ENCODE measurements at places on chromosomes 2 and 18.

GRCh38 chr2:175838979-175839378, 163.1 kb downstream of the LNPK start:
- DNase-seq, result no peak

DNA sequence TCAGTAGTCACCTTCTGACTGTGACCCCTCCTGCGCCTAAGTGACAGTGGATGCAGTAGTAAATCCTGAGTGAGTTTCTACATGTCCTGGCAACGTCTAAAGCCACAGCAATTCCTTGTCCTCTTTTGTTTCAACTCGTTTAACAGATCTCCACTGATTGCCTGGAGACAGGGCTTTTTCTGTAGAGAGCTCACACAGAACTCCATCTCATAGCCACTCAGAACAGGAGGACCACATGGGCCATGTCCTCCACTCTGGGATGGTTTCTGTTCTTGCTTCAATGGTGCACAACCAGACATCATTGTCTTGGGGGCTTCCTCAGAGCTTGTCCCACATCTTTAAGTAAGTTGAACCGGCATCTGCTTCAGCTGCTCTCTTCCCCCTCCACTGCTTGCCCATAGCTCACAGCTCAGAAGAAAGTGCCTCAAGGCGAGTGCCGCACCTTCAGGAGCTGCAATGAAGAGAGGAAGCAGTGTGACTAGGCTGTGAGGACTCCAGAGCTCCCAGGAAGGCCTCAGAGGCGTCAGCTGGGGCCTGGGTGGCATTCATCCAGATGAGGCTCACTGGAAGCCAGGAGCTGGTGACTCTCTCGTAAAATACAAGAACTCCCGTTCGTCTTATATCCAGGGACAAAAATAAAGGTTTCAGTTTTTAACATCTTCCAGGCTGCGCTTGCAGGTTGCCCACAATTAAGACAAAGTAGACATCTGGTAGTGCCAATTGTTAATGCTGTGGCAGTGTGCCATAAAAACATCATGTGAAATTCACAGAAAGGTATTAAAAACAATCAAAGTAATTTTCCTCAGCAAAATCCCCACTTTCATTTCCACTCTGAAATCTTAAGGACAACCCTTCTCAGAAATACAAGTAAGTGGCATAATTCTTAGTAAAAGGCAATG, 37.3 kb downstream of the ST3GAL5 start:
- no peak for DNase-seq

DNA sequence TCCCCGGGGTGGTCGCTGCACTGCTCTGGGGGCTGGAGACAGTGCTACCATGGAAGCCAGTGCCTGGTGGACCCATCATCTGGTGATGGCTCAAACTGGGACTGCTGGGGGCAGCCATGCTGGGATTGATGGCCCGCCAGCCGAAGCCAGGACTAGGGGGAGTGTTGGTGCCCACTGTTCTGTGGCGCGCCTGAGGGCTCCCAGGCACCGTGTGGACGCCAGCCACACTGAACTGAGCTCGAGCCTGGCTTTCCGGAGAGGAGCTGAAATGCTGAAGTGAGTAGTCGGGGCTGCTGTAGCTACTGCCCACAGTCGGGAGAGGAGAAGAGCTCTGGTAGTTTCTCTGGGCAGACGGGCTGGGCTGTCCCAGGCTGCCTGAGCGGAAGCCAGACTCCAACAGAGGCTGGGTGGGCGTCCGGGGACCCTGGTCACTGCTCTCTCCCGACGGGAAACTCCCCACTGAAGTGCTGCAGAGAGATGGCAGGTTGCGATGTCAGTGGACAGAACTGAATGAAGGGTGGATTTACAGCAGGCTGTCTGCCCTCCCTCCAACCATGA, 184.4 kb downstream of the TNS1 start:
- DNase-seq, result no peak

- no peak for DNase-seq
Observed at GRCh38 chr2:204885747-204886146, 340.5 kb downstream of the PARD3B start.

DNA sequence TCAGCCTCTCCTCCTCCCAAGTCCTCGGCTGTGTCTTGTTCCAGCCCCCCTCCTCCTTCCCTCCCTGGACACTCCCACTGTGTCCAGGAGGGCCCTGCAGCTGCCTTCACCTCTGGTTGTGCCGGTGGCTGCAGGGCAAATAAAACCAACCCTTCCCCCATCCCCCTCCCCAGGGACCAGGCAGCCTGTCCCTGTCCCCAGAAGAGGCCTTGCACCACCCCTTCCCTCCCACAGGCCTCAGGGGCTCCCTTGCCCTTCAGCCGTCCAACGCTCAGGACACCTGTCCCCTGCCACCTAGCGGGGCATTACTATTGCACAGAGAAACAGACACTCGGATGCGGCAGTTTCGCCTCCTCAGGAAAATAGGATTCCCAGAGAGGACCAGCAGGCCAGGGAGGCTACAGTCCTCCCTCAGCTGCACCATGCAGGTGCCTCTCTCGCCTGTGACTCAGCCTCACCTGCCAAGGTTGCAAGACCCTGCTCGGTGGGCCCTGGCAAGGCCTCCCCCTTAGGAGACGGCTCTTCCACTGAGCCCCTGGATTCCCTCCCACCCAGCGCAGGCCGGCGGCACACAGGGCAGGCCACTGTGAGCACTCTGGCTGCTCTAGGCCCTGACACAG, 5.5 kb upstream of the GPC1 start:
- no peak for DNase-seq

- no peak for DNase-seq
Observed at GRCh38 chr2:70126413-70126812, 39.1 kb downstream of the PCBP1 start.

GRCh38 chr2:65429786-65430602, 2.4 kb downstream of the SPRED2 start:
- DNase-seq, result no peak

GRCh38 chr2:75173740-75174139, 25.6 kb downstream of the TACR1 start:
- DNase-seq, result no peak

- no peak for DNase-seq
Observed at GRCh38 chr2:157480182-157480961, 36.5 kb upstream of the CYTIP start.

DNA sequence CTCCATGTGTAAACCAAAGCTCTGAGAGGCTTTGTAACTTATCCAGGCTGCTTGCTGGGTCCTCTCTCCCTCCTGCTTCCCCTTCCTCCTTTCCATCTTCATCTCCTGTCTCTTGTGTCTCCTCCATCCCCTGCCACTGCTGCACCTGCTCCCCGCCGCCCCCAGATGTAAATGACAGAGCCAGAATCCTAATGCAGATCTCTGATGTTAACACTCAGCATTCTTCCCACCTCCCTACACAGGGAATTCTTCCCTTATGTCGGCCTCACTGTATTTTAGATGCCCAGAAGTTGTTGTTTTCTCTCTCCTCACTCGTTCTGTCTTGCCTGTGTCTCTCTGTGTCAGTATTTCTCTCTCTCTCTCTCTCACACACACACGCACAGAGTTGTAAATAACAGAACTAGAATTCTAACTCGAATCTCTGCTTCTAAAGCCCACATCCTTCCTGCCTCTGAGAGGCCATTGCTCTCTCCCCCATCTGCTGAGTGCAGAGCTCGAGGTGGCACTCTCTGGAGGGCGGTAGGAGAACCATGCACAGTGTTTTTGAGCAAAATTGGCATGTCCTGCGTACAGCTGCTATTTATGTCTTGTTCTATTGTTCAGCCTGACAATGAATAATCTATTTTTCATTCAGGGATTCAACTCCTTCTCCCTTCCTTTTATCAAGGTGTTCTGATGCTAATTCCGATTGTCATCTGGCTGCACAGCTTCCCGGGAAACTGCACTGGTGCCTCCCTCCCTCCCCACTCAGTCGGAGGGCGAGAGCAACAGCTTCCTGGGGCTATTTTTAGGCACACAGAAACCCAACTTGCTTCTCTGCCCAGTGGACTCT, 219.9 kb downstream of the SH3RF3 start:
- DNase-seq, result no peak

DNA sequence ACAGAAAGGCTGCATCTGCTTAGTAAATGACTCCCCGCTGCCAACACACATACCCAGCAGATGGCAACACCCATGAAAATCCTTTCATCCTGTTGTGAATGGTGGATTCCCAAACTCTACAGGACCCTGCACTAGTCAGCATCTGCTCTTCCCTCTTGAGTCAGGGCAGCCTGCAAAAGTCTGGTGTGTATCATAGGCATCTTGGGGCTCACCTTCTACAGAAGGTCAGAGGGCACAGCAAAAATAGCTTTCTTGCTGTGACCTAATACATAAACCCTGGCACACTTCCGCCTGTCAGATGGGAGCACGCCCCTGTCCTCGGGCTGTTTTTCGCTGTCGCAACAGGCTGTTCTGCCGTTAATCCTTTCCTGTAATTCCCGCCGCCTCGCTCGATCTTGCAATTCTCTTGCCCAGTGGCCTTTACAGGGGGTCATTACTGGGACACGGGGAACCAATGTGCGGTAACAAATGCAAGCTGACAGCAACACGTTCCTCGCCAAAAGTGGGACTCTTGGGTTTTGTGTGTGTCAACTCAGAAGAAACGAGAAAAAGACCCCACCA, 19.9 kb upstream of the SCYGR1 start:
- DNase-seq, result no peak

DNA sequence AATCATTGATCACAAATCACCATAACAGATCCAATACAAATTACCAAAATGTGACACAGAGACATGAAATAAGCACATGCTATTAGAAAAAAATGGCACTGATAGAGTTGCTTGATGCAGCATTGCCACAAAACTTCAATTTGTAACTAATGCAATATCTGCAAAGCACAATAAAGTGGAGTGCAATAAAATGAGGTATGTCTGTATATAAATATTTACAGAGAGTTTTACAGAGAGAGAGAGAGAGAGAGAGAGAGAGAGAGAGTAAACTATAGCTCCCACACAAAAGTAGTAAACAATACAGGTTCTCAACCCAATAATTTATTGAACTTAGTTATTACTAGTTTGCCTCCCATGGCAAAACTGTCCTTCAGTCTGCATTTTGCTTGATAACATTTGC, 1807.0 kb downstream of the SUCLG1 start:
- no peak for DNase-seq

- DNase-seq, result no peak
Observed at GRCh38 chr18:47593744-47594472, 336.6 kb downstream of the SMAD2 start.

GRCh38 chr2:10355471-10356438, 53.1 kb downstream of the HPCAL1 start:
- no peak for DNase-seq

DNA sequence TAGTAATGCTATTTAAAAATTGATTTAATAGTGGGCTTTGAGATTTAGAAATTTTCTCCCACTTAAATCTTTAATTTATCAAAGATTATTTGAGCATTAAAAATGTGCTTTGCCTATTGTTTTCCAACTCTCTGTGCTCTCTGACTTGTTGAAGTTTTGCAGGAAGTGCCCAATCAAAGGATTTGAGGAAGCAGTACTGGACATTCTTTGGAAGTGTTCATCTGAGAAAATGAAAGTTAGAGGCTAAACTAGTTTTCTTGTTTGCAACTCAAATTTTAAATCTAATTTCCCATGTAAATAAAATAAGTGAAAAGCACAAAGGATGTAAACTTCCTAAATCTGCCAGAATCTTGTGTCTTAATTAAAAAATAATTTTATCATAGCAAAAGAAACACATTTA, 89.1 kb downstream of the CAMKMT start:
- no peak for DNase-seq

DNA sequence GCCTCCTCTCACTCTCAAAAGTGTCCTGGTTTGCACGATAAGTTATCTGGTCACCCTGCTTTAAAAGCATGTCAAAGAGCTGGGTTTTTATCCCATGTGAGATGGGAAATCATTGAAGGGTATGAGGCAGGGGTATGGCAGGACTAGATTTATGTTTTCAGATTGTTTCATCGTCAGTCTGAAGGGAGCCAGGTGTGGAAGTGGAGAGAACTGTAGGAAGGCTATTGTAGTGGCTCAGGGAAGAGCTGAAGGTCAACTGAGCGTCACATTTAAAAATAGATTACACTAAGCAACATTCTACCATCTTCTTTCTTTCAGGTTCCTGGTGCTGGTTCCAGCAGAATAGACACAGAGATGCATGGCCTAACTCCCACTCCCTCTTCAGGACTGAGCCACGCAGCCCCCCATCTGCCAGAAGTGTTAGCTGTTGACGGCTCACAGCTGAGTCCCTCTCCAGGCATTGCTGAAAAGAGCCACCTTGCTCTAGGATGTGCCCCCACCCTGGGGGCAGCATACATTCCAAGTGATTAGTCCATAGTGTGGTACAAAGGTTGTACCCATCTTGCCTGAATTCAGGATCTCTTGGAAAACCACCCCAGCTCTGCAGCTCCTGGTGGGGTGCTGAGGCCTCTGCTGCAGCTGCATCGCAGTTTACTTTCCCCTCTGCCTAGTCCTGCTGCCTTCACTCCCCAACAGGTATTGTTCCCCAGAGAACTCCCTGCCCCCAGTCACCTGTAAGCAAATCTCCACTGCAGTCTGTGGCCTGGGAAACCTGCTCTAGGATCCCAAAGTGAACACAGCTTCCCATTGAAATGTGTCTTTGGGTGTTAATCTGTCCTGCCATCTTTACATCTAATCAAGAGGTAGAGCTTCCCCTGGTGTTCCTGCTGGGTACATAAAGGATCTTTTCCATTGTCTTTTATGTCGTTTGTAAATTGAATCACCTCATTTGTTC, 79.5 kb upstream of the KLF7 start:
- DNase-seq, result no peak

DNA sequence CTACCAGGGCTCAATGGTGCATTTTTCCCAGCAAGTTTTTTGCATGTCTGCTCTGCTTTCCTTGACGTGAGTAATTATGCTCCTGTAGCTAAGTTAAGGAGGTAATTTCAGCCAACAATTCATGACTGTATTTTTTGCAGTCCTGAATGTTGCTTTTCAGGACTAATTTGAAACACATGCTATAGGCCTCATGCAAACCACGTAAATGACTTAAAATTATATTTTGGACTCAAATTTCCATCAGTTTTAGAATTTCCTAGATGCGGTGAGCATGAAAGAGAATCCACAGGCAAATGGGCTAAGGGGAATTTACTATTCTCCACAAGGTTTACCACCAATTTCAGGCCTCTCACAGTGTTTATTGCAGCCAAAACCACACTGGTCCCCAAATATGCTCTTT, 589.9 kb upstream of the LRRTM1 start:
- no peak for DNase-seq

DNA sequence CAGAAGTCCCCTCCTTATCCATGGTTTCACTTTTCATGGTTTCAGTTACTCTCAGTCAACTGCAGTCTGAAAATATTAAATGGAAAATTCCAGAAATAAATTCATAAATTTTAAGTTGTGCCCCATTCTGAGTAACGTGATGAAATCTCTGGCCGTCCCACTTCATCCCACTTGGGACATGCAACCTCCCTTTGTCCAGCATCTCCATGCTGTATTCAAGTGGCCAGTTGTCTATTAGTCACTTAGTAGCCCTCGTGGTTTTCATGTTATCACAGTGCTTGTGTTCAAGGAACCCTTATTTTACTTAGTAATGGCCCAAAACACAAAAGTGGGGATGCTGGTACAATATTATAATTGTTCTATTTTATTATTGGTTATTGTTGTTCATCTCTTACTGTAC, 18.0 kb upstream of the DAPL1 start:
- DNase-seq, result no peak

GRCh38 chr2:157439824-157440186, 4.1 kb downstream of the CYTIP start:
- DNase-seq, result no peak

GRCh38 chr18:59142274-59142673, 2.6 kb downstream of the SEC11C start:
- no peak for DNase-seq
